ENCODE measurements at places on chromosomes 16 and 17. TPM values are rescaled to one million over a fixed set of nuclear protein-coding genes. Genes with fewer than 3 reads are reported as not detected.

GRCh38 chr16:67029254-67030096, 526 bp downstream of the CBFB start:
- DNase-seq = no peak

GRCh38 chr17:82923366-82924113, 83.7 kb upstream of the ZNF750 start:
- no peak for DNase-seq

GRCh38 chr17:65485388-65486299, 75.8 kb downstream of the AXIN2 start:
- no peak for DNase-seq

Gene KRT33B
- 0.17 TPM for total RNA-seq

DNA sequence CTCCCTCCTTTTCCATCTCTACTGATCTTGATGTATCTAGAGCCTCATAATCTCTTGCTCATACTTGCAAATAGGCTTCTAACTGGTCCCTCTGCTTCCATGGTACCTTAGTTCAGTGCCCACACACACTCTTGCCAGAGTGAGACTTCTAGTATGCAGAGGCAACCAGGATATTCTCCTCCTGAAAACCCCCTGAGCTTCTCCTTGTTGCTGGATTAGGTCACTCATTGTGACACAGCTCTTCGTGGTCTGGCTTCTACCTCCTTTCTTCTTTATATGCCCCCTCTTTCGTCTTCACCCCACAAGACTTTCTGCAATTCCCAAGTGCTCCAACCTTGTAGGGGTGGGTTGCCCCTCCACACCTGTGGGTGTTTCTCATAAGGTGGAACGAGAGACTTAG, 2.5 kb upstream of the FAM20A start:
- no peak for DNase-seq

DNA sequence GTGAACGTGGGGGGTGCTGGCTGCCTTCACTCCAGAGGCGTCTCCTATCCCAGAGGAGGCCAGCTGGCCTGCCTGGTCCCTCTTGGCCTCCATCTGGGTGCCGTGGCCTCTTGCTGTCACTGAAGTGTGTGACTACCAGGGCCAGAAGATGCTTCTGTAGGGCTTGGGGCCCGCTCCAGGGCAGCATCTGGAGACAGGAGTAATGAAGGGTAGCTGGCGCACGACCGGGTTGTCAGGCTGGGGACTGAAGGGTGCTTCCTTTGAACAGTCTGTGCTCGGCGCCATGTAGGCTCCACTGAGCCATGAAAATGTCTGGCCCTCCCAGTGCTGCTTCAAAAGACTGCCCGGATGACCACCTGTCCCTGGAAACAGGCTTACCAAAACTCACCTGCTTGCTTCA, 31.3 kb downstream of the ASIC2 start:
- no peak for DNase-seq

Gene LRRC36
- total RNA-seq = 0.54 TPM

Gene CASKIN1
- total RNA-seq = 0.07 TPM

Gene ABCC12
- not detected for total RNA-seq

GRCh38 chr17:38560503-38561318, 45.0 kb downstream of the SRCIN1 start:
- DNase-seq = no peak

- no peak for DNase-seq
Observed at GRCh38 chr16:69286941-69287713, 24.0 kb upstream of the VPS4A start.

Gene GAST
- not detected for total RNA-seq

Gene CES3
- total RNA-seq = not detected

GRCh38 chr16:2236337-2237101, at the start of gene DNASE1L2:
TSS of gene DNASE1L2 (plus strand) at chr16:2236444. CDS start at chr16:2236817, 373 bp downstream.
- no peak for DNase-seq

Gene NT5M
- 3.8 TPM for total RNA-seq

Gene SRCIN1
- total RNA-seq = 0.27 TPM

DNA sequence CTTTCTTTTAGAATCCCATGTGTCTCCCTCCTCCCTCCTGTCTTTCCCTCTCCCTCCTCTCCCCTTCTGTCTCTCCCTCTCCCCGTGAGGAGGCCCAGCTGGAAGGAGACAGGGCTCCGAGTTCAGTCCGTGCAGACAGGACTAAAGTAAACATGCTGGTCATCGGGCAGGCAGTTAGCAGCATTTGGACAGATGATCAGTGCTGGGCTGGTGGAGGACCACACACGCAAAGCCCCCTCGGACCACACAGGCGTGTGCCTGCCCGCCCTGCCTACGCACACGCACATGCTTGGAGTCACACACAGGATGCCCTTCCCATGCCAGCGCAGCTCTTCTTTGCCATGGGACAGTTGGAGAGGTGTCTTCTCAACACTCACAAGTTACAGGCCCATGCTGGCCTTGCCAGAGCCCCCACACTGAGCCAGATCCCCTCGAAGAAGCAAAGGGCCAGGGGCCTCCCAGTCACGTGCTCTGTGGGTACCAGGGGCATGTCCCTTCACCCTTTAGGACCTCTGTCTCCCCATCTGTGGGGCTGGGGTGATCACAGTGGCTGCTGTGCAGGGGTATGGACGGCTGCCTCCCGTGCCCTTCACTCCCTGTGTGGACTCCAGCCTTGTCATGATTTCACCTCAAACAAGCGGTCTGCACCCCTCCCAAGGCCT, 215.7 kb upstream of the FOXF1 start:
- DNase-seq = no peak

DNA sequence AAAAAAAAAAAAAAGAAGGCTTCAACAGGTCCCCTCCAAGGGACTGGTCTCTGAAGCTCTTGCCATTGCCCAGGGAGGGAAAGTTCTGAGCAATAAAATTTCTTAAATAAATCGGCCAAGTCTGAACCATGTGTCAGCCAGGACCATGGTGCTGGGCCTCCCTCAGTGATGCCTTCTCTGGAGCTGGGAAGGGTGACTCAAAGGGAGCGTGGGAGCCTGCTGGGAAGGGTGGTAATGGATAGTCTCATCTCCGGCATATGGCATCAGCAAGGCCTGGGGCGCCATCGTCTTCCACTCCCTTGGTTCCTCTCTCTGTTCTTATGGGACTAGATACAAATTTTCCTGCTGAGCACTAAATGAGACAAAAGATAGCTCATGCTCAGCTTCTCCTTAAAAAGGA, 2.3 kb downstream of the VKORC1 start:
- DNase-seq = no peak

- no peak for DNase-seq
Observed at GRCh38 chr17:8333281-8333680, 6.4 kb upstream of the ODF4 start.

DNA sequence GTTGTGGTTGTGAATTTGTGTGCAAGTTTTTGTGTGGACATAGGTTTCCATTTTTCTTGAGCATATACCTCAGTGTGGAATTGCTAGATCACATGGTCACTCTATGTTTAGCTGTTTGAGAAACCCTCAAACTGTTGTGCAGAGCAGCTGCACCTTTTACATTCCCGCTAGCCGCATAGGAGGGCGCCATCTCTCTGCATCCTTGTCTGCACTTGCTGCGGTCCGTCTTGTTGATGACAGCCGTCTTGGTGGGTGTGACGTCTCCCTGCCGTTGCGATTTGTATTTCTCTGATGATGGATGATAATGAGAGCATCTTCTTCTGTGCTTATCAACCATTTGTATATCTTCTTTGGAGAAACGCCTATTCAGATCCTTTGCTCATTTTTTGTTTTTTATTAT, 25.1 kb upstream of the IL17C start:
- DNase-seq = no peak

Gene BICDL2
- total RNA-seq = 6.9 TPM

Gene AANAT
- not detected for total RNA-seq

DNA sequence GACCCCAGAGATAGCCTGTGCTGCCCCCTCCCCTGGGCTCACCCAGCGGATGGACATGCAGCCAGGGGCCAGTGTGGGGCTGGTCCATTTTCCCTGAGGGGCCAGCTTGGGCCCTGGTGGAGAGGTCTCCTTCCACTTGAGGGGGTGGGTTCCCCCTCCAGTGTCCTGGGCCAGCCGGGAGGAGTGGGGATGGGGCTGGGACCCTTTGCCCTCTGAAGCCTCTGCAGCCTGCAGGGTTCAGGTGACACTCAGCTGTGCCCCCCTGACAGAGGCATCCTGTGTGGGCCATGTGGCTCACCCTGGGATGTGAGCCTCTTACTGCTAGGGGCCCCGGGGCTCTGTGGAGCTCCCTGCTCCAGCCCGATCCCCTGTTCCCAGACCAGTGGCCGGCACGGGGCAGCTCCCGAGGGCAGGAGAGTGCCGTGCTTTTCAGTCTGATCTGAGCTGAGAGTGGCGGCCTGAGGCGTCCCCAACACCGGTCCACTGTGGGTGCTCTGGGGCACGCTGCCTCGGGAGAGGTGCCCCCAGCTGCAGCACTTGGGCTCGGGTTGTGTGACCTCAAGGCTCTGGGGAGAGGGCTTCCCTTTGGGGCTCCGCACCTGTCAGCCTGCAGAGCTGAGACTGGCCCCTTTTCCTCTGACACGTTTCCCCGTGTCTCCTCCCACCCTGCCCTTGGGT, 439 bp upstream of the GNG13 start:
- DNase-seq = no peak

GRCh38 chr17:48804936-48805411, 12.1 kb downstream of the TTLL6 start:
- DNase-seq = no peak

Gene PIRT
- not detected for total RNA-seq

Gene TMC5
- total RNA-seq = 0.33 TPM

DNA sequence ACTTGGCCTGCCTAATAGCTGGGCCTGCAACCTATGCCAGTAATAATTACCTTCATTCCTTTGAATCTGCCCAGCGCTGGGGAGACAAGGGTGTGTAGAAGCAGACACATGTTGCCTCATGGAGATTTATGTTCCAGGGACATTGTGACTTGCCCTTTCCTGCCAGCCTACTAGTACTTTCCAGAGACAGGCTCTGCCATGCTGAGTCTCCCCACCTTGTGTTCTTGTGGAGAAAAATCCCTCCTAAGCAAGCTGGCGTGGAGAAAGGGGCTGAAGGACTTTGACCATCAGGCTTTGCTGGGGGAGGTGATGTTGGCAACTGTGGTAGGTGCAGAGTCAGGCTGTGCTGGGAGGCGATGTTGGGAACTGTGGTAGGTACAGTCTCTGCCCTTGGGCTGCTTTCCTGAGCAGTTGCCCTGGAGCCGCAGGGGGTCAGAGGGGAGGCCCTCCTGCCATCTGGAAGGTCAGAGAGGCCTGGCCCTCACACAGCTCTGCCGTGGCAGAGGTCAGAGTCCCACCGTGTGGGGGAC, 4.0 kb downstream of the KSR1 start:
- DNase-seq = no peak

DNA sequence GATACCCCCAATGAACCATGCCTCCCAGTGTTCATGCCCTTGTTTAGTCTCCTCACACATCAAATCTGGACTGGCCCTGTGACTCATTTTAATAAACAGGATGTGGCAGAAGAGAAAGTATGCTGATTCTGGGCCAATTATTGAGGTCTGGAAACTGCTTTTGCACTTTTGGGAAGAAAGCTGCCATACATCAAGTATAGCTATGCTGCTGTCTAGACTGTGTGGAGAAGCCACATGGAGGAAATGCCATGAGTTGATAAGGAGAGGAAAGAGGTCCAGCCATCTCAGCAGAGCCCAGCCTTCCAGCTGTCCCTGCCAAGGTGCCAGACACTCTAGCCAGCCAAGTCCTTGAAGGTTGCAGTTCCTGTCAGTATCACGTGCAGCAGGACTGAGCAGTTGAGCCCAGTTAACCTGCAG, 16.7 kb downstream of the RPRML start:
- DNase-seq = no peak

DNA sequence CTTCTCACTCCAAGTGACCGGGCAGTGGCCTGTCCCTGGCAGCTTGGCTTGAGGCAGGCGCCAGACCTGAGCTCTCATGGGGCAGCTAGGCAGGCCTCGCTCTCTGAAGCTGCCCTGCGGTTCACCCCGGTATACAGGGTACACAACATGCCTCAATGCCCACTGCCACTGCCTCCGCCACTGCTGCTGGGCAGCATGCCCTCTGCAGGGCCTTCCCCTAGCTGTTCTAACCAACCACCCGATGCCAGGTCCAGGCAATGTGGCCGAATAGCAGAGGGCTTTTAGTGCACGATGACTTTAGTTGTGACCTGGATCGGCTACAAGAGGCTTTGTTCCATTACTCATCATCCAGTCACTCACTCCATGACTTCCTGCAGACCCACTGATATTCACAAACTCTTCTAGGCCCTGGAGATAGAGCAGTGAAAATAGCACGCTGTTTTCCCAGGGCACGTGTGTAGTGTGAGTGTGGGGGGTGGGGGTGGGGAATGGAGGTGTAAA, 19.7 kb downstream of the CDC42EP4 start:
- peak; percentile 74 for DNase-seq

DNA sequence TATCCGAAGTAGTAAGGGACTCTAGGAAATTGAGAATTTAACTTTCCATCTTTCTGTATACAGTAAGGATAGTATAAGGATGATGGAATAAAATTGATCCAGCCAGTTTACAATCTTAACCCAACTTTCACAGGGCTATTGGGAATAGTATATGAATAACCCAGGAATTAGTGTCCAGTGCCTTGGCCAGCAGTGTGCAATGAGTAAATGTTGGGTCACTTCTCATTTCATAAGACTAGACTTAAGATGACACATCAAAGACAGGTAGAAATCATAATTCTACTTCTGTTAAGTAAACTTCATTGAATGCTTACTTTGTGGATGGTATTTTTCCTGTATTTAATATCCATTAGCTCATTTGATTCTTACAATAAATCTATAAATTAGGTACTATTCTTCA, 949.6 kb upstream of the GOT2 start:
- DNase-seq = no peak

GRCh38 chr16:71225145-71225544, 5.4 kb downstream of the HYDIN start:
- DNase-seq = no peak
